ENCODE measurements at places on chromosomes 5 and 9. TPM values are rescaled to one million over a fixed set of nuclear protein-coding genes. Genes with fewer than 3 reads are reported as not detected.
A peak's percentile ranks its signal among the peaks of the same experiment; 100 is the strongest.

DNA sequence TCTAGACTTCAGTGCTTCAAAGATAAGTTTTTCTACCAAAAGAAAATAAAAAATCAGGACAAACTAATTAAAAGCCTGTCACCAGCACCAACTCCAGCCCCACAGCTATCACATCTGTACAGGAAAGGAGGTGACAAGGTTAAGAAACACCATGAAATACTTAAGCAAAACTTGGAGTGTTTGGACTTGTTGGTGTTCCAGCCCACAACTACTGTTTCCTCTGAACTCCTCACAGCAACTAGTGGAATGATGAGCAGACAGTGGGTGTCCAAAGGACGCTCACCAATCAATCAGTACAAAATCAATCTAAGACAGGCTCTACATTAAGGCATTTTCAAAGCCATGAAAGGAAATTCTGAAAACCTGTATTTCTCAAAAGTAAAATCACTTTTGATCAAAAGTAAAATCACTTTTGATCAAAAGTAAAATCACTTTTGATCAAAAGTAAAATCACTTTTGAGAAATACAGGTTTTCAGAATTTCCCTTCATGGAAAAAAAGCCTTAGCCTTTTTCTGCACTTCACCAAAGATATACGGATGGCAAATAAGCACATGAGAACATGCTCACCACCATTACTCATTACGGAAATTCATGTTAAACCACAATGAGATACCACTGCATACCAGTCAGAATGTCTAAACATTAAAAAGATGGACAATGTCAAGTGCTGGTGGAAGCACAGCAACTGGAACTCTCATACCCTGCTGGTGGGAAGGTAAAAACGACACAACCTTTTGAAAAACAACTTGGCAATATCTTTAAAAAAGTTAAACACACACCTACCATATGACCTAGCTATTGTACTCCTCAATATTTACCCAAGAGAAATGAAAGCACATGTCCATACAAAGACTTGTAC lies 79.7 kb downstream of the MED27 start:
- DNase-seq: peak; percentile 84

DNA sequence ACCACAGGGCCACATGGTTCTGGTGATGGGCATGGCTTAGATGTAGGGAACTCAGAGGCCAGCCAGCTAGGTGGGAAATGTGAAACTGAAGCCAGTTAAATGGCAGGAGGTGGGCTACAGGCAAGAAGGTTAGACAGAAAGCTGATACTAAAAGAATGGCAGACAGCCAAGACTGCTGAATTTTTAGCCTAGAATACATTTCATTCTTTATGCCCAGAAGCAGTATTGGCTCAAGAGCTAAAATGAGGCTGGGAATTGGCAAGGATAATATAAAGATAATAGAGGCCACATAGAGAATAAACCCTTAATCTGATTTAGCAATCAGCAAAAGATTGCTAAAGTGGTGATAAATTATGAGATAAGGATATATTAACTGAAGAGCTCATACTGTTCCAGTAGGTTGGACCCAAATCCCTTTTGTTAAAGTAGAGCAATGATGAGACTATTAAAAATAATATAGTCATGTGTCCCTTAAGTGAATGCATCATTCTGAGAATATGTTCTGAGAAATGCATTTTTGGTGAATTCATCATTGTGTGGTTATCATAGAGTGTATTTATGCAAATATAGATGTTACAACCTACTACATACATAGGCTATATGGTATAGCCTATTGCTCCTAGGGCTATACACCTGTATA lies 234.3 kb downstream of the CHSY3 start:
- no peak for DNase-seq

ANKDD1B gene
- not detected for total RNA-seq

- DNase-seq: no peak
Observed at GRCh38 chr9:126459126-126459525, 132.5 kb downstream of the MVB12B start.

RABGAP1 gene
- 12.4 TPM for total RNA-seq

IL5 gene
- total RNA-seq: not detected

TEX48 gene
- not detected for total RNA-seq

DNA sequence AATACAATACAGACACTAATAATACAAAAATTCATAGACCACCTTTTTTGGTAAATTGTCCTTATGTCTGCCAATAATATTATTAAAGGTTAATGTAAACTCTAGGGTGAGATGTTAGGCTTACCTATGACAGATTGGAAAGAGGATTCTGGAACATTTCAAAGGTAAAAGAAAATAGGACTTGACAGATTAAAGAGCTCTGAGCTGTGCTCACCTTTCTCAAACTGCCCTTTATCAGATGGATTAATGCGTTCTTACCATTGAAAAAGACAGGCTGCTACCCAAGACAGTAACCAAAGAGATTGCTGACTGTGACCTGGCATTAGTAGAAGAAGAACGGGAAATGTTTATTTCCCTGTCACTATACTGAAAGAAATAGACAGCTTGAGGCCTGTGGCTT lies 156.1 kb upstream of the MRPS30 start:
- no peak for DNase-seq

DNA sequence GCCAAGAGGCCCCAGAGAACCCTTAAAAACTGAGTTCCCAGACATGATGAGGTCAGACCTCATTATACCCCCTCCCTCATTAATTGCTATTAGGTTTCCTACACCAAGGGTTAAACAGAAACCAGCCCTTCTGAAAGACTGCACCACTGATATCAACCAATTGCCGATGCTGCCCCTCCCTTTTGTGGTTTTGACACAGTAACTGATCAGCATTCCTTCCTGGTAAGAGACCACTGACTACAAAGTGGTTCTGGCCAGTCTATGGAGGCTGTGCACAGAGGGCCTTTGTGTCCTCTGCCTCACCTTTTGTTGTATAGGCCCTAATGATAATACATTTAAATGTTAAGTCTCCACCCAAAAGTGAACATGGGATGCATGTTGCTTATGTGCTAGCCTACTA lies 201.5 kb downstream of the FRMD3 start:
- DNase-seq: no peak

LPAR1 gene
- total RNA-seq: 69.0 TPM

- DNase-seq: peak; percentile 48
Observed at GRCh38 chr9:112037281-112038016, 137.6 kb downstream of the SUSD1 start.

PCDHGC3 gene
- 75.6 TPM for total RNA-seq

DNA sequence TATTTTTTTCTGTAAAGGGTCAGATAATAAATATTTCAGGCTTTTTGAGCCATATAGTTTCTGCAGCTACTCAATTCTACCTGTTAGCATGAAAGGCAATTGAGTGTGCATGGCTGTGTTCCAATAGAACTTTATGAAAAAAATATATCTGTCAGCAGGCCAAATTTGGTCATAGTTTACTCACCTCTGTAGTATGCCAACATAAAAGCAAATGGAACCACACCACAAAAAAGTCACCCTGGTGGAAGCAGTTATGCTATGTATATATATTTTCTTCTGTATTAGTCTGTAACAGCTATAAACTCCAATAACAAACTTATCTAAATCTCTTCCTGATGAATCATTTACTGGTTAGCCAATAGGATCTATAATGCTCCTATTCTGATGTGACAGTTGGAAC lies 3.4 kb downstream of the SLC38A9 start:
- no peak for DNase-seq

DNA sequence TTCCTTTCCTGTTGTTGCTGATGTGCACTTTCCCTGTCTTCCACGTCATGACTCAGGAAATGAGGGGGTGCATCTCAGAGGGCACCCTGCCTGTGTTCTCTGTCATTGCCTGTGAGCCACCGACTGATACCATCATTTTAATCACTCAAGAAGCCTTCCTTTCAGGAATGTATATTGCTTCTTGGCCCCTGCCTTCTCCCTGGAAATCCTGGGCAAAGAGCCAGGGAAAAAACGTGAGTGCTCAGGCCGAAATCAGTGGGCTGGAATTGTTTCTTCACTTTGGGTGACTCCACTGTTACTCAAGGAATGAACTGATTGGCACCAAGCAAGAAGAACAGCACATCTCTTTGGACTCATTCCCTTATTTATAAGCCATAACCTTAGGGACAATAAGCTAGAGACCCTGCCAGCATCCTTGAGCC lies 126.1 kb downstream of the SNX18 start:
- peak; percentile 62 for DNase-seq

- DNase-seq: no peak
Observed at GRCh38 chr5:9316733-9317132, 229.1 kb downstream of the SEMA5A start.

Measured in RPMI7951 (cell line).